ENCODE measurements at places on chromosomes 2 and 18. TPM values are rescaled to one million over a fixed set of nuclear protein-coding genes. Genes with fewer than 3 reads are reported as not detected.

The TFCP2L1 gene
- under 0.01 TPM for polyA plus RNA-seq

The IL36B gene
- not detected for polyA plus RNA-seq

The CFAP221 gene
- 3.0 TPM for polyA plus RNA-seq

The PROM2 gene
- 1.4 TPM for polyA plus RNA-seq

The ASPRV1 gene
- polyA plus RNA-seq, result 1.5 TPM

The WNT6 gene
- polyA plus RNA-seq, result 0.06 TPM

The APLF gene
- 0.45 TPM for polyA plus RNA-seq

The ACVR2A gene
- 8.0 TPM for polyA plus RNA-seq

The CRYBA2 gene
- polyA plus RNA-seq, result 3.8 TPM

The RTP5 gene
- polyA plus RNA-seq, result 0.04 TPM

The SKA1 gene
- polyA plus RNA-seq, result not detected

The REG1A gene
- 31,869 TPM for polyA plus RNA-seq

The ABCG5 gene
- 233 TPM for polyA plus RNA-seq

The ZNF892 gene
- polyA plus RNA-seq, result 1.2 TPM

The ARHGAP15 gene
- 16.5 TPM for polyA plus RNA-seq

The CNTNAP5 gene
- 0.12 TPM for polyA plus RNA-seq

The RAB11FIP5 gene
- polyA plus RNA-seq, result 11.5 TPM

The CNRIP1 gene
- polyA plus RNA-seq, result 15.5 TPM

DNA sequence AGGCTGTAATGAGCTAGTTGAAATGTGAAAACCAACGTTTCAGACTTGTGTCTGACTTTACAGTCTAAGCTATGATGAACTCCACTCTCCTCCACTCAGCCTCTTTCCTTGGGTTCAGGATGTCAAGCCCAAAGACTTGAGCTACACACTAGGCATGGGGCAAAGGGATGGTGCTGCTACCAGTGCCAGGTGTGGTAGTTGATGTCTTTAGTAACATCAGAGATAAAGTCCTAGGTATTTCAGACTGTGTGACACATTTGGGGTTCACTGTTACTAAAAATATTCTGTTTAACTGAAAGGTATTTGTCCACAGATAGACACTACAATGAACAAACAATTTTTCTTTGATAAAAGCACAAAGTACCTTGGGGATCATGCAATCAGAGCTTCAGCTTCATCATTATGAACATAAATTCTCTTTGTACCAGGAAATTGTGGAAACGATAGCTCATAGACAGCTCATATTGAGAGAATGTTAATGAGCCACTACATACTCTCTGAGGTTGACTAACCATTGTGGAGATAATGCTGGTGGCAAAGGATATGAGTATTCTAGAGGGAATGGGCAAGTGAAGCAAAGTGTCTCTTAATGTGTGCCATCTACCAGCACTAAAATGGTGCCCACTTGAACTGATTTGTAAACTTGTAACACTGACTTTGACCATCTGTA, 253.7 kb upstream of the THUMPD2 start:
- DNase-seq, result no peak

GRCh38 chr2:23803965-23804542, 122.9 kb downstream of the ATAD2B start:
- DNase-seq, result no peak

- no peak for DNase-seq
These were observed 841.8 kb downstream of the SLC4A3 start for GRCh38 chr2:220469201-220469600.

GRCh38 chr2:176753752-176754474, 458.7 kb upstream of the HNRNPA3 start:
- DNase-seq, result no peak

DNA sequence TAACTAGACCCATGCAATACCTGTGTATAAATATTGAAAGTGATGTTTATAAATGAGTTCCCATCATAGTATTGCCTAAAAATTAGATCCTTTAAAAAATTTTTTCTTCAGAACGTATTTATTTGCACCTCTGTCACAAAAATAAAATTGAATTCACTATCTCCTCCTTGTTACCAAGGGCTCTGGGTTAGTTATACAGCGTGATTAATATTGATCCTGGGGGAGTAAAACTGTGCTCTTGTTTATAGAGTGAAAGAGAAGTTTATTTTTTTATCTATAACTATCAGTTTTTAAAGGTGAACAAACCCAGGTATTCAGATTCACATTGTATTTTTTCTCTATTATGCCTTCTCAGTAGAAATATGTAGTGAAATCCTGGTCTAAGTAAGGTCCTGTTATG, 458.5 kb downstream of the CPS1 start:
- DNase-seq, result no peak

- no peak for DNase-seq
These were observed 11.0 kb downstream of the FBLN7 start for GRCh38 chr2:112149194-112149593.

- no peak for DNase-seq
These were observed 6.8 kb downstream of the BIRC6 start for GRCh38 chr2:32363597-32363996.

DNA sequence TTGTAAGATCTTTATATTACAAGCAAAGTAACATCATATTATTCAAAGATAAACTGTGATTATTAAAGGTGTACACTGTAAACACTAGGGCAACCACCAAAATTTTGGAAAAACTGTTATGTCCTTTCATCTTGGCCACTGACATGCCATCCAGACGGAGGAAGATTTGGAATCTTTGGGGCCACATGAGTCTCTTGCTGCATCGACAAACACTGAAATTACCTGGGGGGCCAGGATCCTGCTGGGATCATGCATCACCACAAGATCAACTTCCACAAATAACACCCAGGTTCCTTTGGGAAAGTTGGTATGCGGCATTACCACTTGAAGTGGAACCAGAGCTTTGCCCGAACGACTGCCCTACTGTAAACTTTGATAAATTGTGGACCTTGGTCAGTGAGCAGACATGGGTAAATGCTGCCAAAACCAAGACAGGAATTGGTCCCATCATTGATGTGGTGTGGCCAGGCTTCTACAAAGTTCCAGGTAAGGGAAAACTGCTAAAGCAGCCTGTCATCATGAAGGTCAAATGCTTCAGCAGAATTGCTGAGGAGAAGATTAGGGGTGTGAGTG, 110.6 kb upstream of the UXS1 start:
- no peak for DNase-seq

GRCh38 chr18:74288730-74289129, 3.0 kb downstream of the CYB5A start:
- DNase-seq, result no peak

- no peak for DNase-seq
These were observed 80.8 kb downstream of the SMIM21 start for GRCh38 chr18:75346671-75347070.

- no peak for DNase-seq
These were observed 47.4 kb downstream of the PTRHD1 start for GRCh38 chr2:24745825-24746224.

DNA sequence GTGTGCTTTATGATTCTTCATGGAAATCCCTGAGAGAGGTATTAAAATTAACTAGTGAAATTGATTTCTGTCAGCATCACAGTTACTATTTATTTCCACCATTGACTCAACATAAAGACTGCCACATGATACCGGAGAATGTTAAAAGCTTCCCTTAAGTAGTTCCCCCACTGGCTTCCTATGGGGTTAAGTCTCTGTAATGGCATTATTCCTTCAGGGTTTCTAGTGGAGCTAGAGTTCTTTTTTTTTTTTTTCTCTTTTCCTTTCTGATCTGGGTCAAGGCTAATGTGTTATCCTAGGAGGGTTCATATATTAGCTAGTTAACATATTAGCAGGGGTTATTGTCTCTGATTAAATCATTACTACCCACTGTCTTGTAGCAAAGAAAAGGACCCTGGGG, 1919.1 kb upstream of the PIK3C3 start:
- no peak for DNase-seq

GRCh38 chr18:77132369-77133050, at the start of gene MBP:
Gene MBP, minus strand, starts transcription at chr18:77132783. Its CDS starts 27,522 bp downstream, at chr18:77105261.
- peak; percentile 86 for DNase-seq

GRCh38 chr2:50551868-50552267, 480.1 kb downstream of the NRXN1 start:
- DNase-seq, result no peak

DNA sequence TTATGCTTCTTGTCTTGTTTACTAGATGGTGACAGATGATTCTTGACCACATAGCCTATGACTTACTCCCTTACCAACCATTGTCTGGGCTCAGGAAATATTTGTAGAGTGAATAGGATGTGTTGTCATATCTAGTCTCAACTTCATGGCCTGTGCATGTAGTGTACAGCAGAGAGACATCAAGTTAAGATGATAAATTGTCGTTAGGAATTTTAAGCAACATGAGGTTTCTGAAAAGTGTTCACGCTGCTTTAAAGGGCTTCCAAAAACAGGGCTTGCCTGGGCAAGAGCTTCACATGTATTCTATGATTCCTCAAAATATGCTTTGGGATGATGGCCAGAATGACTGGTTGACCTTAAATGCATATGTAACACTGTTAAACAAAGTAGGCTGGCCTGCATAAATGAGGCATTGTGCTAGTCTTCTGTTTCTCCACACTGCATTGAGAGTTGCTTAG, 424.0 kb downstream of the RND3 start:
- no peak for DNase-seq

DNA sequence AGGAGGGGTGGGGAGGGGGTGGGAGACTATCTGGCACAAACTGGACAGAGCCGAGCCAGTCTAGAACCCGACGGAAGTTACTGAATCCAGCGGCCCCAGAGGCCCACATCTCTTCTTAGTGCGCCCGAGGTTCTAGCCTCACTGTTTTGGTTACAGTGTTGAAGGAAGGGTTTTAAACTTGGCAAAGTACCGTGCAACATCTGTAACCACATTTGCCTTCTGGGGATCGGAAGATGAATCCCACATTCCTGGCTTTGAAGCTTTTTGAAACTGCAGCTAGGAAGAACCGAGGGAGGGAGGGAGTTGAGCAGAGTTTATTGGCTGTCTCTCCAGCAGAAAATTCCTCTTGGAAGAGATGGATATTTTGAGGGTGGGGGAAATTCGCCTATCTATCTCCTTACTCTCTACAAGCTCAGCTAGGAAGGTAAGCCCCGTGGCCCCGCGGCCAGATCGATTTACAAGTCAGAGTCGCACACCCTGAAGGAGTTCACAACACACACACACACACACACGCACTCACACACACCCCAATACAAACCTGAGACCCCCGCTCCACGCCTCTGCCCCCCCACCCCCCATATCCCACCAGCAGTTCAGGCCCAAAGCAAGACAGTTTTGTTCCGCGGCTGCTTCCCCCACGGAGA, 1.0 kb downstream of the ACVR1 start:
- peak; percentile 62 for DNase-seq

GRCh38 chr2:234300932-234301823, 195.7 kb downstream of the ARL4C start:
- no peak for DNase-seq

- DNase-seq, result no peak
These were observed 81.1 kb downstream of the PAX3 start for GRCh38 chr2:222217712-222218111.

DNA sequence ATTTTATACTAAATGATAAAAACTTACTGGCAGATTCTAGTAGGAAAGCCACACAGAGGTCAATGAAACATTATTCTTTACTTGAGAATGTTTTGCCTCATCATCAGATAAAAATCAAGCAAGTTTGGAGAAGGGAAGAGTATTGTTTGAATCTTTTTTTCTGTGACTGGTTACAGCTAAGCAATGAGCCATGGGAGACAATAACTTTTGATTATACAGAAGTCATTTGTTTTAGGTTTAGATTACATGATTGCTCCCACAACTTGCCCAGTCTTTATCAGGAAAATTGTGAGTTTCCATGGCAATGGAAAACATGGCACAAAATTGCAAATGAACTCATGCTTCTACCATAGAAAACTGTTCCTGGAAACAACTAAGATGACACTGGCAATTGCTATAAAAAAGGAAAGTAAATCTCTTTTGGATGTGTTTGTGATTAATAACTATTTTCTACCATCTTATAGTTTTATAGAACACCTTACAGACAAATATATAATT, 476.8 kb downstream of the MBD2 start:
- DNase-seq, result no peak

DNA sequence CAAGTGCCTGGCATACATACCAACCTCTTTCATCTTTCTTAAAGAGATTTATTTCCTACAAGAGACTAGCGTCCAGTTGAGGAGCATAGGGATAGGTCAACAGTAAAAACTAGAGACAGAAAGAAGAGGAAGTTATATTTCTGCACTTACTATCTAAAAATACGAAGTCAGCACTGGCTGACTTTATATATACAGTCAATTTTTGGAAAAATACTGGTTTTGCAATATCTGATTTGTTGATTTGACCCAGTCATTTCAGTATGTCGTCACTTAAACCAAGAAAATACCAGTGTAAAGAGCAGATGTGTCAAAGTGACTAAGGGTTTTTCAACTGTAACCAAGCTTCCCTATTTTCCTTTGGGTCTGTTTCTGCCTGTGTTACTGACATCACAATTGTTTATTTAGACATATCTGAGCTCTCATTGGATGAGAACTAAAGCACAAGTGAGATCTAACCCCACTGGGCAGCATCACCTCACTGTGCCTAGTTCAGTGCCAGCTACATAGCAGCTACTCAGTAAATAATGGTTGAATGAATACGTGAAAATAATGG, 23.0 kb downstream of the CYTIP start:
- DNase-seq, result no peak

GRCh38 chr2:77954931-77955330, 432.8 kb upstream of the LRRTM4 start:
- DNase-seq, result no peak

GRCh38 chr2:146412625-146413024, 1432.2 kb upstream of the ACVR2A start:
- DNase-seq, result no peak

DNA sequence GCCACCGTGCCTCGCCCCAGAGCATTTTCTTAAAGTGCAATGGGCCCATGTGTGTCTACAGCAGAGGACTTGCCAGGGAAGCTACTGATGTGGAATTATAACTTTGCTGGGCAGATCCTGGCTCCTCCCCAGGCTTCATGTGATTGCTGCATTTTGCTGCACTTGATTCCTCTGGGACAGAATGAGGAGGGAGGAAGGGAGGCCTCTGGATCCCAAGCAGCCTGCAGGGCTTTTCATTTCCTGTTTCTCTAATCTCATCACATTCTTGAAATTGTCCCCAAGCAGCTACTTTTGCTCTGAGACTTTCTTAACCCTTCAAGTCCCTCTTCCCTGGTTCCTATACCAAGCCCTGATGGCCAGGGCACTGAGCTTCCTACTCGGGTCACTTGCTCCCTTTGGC, 134.4 kb upstream of the SEC11C start:
- no peak for DNase-seq

- DNase-seq, result no peak
These were observed 22.7 kb upstream of the HDAC4 start for GRCh38 chr2:239423551-239423950.

DNA sequence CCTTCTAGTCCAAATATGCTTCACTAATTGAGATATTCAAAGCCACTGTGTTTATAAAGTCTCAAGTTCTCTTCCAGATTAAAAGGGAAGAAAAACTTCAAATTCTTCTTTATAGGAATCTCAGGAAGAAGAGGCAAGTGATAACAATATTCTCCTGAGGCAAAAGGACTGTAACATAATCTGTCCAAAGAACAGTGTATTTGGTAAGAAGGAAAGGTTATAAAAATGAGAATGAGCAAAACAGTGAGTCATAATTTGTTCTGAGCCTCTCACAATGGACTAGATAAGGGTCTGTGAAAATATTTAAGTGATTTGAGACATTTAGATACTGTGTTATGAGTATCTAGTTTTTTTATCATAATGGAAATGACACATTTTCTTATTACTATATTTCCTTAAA, 44.3 kb downstream of the SNRPD1 start:
- no peak for DNase-seq

Measured in small intestine (tissue), 16 donors.